T1000 (cell line): ENCODE measurements at places on chromosomes 13 and 19.

DNA sequence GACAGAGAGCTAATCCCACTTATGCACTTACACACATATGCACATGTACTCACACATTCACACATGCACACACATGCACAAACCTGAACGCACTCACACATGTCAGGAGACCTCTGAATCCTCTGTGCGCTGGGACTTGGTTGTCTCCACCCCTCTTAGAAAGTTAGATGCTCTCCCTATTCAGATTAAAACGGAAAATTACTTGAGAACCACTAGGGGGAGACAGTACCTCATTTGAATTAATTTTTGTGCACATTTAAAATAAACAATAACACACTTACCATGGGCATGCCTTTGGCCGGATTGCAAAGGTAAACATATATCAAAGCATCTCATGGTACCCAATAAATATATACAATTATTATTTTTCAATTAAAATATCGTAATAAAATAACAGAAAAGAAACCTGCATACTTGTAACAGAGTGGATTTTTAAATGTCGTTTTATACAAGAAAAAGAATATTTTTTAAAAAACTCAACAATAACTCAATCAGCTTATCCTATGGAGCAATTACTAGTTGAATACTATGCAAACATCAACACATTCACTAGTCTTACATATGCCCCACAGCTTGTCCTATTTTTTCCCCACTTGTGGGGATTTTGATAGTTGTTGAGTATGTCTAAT lies 9.5 kb upstream of the LILRB4 start:
- no peak for DNase-seq

GRCh38 chr19:15557223-15557622 lies 48.9 kb downstream of the CYP4F22 start:
- no peak for DNase-seq

DNA sequence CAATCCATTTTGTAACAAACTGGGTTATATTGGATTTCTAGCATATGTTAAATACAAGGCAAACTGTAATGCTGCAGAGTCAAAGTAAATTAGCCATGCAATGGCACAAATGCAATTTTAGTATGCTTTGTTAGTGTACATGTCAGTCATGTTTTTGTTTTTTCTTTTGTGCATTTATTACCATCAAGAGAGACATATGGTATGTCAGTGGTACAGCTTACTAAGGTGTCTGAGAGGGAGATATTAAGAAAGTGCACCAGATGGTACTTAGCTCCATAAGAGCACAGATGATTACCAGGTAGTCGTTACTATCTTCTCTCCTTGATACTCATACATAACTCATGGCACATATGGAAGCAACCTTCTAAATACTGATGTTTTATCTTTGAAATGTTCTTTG lies 550.3 kb downstream of the GPC5 start:
- DNase-seq, result no peak

DNA sequence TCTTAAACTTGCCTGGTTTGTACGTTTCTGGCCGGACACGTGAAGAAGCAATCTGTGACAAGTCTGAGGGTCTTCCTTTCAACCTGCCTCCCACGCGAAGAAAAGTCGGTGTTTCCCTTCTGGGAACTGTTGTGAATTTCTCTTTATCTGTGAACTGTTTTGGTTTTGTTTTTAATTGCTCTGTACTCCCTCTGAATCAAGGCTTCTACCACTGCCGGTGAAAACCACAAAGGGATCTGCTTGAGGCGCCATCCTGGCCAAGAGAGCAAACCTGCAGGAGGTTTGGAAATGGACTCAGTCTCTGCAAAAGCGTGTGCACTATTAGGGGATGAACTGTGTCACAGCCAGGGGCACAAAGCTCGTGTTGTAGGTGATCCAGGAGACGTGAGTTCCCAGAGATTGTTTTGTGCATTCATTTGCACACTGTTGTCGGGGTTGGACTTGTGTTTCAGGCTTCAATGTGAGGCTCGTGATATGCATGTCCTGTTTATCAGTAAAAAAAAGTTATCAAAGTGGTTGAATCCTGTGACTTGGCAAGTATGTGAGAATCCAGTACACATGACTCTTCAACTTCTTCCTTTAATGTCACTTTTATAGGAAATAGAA lies 9.7 kb downstream of the SIGLEC8 start:
- no peak for DNase-seq

DNA sequence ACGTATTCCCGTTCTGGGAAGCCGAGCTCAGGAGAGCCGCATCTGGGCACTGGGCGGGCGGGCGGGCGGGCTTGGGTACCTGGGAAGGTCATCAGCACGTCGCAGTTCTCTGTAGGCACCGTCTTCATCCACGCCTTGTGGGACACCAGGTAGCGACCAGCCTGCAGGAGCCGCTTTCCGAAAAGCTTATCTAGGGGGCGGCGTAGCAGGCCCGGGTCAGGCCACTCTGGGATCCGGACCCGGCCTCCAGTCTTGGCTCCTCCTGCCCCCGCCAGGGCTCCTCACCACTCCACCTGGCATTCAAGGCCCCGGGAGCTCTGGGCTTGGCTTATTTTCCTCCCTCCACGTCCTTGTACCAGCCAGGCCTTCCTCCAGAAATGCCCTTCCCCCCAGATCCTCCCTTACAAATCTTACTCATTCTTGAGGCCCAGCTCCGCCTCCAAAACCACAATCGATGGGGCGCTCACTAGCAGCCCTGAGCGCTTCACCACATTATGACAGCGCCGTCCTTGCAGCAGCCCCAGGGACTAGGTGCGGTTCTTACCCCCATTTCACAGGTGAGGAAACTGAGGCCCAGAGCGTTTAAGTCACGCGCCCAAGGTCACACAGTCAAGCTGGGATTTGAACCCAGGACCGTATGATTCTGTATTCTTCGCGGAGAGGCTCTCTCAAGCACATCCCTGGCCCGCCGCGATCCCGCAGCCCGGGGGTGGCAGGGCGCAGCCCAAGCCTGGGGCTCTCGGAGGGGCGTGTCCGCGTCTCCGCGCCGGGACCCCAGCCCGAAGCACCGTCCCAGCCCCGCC lies 843 bp downstream of the ANO8 start:
- DNase-seq, result peak; percentile 55

DNA sequence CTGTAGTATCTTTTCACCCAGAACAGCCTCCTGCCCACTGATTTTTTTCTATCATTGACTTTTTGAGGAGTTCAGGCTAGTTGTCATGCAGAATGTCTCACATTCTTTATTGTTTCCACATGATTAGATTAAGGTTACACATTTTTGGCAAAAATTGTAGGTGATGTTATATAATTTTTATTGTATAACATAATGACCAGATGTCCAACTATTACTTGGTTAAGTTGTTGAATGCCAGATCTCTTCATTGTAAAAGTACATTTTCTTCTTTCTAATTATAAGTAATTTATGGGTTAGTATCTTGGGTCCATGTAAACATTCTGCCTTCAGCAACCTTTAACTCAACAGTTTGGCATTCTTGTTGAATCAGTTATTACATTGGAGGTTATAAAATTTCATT lies 138.4 kb downstream of the POSTN start:
- DNase-seq, result no peak

DNA sequence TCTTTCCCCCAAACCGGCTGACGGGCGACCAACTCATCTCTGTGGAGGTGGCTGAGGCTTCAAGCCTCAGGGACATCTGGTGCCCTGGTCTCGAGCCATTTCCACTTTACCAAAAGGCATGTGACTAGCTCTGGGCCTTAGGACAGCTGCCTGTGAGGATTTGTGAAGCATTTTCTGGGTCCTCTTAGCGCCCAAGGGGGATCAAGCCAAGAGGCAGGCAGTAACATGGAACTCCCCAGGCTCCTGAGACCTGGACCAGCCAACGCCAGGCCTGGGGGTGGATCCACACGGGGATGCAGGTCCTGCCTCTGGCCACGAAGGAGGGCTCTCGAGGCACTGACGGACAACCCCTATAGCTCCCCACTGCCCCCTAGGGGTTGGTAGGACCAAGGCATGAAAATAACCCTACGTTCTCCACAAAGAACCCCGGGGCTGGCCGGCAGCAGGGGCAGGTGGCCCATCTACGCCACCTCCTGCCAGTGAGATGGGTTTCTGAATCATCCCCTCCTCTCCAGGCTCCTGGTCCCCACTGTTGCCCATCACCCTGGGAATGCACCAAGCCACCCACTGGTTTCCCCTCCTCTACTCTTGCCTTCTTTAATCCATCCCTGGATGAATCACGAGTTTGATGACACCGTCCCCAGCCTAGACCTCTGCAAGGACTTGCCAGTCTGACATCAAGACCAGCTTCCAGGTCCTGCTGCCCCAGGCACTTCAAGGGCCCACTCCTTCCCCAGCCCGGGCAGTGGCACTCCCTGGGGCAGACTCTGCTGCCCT lies 7.0 kb upstream of the MYDGF start:
- no peak for DNase-seq

DNA sequence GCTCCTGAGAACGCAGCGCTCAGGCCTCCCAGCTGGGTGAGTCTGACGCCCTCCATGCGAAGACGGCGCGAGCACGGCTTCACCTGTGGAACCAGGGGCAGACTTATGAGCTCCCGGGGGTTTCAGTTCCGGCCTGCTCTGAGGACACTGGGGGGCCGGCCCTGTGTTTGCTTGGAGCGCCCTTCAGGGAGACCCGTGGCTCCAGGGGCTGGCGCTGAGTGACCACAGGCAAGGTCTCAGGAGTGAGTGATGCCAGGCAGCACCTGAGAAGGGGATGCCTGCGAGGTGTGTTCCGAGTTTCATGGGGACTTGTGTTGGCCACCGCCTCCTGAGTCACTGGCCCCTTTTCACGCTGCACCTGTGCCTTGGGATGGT lies 4.5 kb downstream of the MCF2L start:
- no peak for DNase-seq

DNA sequence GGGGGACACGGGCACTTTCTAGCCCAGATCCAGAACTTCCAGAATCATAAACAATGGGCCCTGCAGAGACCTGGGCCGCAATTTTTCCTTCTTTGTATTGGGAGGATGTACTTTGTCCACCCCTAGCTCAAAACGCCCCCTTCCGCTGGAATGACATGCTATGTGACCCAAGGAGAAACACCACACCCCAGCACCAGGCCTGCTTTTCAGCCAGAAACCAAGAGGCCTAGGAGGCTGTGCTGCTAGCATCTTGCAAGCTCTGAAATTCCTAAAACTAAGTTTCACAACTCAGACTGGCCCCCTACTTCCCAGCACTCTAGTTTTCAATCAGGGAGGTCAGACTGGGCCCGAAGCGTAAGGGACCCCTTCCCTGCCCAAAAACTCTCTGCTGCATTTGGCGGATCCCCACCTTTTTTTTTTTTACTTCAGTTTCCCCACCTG lies 538 bp downstream of the LSM4 start:
- DNase-seq, result no peak

DNA sequence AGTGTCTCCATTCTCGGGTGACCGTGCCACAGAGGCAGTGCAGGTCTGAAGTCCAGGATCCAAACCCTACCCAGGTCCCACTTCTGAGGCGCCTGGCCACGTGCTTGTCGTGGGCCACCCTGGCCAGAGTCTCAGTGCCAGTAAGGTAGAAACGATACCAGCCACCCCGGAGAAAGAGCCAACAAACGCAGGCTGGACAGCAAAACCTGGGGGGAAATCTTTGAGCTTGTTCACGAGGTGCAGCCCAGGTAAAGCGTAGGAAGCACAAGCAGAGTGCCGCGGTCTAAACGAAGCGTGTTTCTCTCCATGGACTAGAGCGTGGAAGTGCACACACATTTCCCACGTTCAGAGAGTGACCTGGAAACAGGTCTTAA lies 95.6 kb downstream of the ATP11A start:
- no peak for DNase-seq

GRCh38 chr19:48284896-48285295 lies 15.0 kb downstream of the ZNF114 start:
- no peak for DNase-seq

DNA sequence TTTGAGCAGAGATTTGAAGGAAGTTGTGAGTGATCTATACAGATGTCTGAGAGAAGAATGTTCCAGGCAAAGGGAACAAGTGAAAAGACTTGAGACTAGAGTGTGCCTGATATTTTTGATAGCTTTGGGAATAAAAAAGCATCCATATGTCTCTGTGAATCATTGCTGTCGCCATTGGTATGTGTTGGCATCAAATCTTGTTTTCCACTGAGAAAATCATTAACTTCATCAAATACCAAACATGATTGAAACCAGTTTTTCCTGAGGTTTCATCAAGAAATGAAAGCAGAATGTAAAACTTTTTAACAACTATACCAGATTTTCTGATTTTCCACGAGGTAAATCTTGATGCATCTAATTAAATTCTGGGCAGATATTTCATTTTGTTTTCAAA lies 862.6 kb downstream of the DIAPH3 start:
- no peak for DNase-seq

DNA sequence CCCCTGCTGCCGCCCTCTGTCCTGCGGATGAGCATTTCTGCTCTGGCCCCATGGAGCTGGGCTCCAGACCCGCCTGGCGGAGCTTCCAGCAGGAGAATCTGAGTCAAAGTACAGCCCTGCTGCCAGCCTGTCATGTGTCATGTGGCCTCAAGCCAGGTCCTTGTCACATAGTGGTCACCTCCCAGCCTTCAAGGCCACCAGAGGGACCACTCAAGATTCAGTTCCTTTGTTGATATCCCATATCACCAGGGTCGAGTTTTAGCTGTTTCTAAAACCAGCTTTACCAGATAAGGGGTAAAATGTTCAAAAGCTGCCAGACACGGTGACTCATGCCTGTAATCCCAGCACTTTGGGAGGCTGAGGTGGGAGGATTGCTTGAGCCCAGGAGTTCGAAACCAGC lies 13.4 kb downstream of the THOP1 start:
- no peak for DNase-seq

GRCh38 chr19:13004273-13004672 lies 9.0 kb downstream of the NFIX start:
- DNase-seq, result no peak

DNA sequence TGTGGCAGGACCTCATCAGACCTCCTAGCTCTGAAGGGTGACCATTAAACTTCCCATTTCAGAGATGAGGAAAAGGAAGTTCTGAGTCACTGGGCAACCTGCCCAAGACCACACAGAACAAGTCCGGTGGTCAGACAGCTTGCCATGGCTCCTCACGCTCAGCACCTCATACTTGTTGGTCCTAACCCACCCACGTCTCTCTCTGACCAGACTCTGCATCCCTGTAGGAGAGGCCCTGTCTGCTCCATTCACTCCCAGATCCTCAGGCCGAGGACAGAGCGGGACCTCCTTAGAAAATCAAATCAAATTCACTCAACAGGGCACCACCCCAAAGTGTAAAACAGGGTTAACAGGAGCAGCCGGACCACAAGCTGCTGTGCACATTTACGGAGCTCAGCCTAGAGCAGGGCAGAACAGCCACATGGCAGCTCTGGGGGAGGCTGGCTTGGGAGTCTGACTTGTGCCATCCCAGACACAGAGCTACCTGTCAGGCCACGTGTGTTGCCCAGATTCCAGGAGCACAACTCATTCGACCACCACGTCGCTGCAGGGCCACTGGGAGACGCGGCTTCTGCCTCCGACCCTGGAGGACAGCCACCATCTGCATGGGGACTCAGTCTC lies 1.7 kb downstream of the MIER2 start:
- DNase-seq, result peak; percentile 59
